Activated B cell treated with CpG ODN at 0.5 μM for 24 hours (primary cell): ENCODE measurements at places on chromosomes 12 and 14. TPM values are rescaled to one million over a fixed set of nuclear protein-coding genes. Genes with fewer than 3 reads are reported as not detected.

HECTD4 gene
- 76.3 and 98.8 TPM in 2 replicates for total RNA-seq

E2F7 gene
- 0.71 and 0.95 TPM in 2 replicates for total RNA-seq

WDHD1 gene
- 9.3 and 9.5 TPM in 2 replicates for total RNA-seq

CDC42BPB gene
- total RNA-seq: 34.2 and 38.5 TPM in 2 replicates

GPR162 gene
- total RNA-seq: not detected in 2 replicates

TGM1 gene
- total RNA-seq: 6.4 and 6.5 TPM in 2 replicates

SLC2A3 gene
- total RNA-seq: 87.9 and 88.9 TPM in 2 replicates

GRCh38 chr12:38374751-38375150 lies 58.2 kb downstream of the ALG10B start:
- no peak overlapping the region for H3K4me3 ChIP-seq
- H3K27me3 ChIP-seq: no peaks in the 10 kb centered on the region
- no peaks in the 10 kb centered on the region for H3K36me3 ChIP-seq
- no peak for DNase-seq
- H3K27ac ChIP-seq: no peak overlapping the region
- no peaks in the 10 kb centered on the region for H3K4me1 ChIP-seq

DNA sequence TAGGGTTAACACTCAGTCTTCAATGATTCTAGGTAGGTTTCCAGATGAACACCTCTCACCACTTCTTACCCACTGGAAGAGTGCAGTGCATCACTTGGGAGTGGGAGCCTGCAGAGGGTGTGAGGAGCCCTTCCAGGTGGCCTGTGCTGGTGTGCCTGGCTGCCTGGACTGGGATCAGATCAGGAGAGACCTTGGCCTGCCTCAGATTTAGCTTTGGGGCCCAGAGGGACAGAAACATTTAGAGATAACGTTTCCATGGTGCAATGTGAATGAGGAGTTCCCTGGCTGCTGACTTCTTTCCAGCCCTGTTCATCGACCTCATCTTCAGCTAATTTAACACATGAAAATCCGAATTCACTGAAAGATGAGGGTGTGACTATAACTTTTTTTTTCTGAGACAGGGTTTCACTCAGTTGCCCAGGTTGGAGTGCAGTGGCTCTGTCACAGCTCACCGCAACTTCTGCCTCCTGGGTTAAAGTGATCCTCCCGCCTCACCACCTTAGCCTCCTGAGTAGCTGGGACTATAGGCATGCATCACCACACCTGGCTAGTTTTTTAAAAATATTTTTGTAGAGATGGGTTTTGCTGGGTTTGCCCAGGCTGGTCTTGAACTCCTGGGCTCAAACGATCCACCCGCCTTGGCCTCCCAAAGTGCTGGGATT lies 53.6 kb downstream of the SUSD6 start:
- H3K27ac ChIP-seq: peak overlapping the region; percentile 80
- DNase-seq: no peak
- peaks cover 93% of the 10 kb centered on the region for H3K4me1 ChIP-seq
- no peaks in the 10 kb centered on the region for H3K27me3 ChIP-seq
- peaks cover 40% of the 10 kb centered on the region for H3K36me3 ChIP-seq

DNA sequence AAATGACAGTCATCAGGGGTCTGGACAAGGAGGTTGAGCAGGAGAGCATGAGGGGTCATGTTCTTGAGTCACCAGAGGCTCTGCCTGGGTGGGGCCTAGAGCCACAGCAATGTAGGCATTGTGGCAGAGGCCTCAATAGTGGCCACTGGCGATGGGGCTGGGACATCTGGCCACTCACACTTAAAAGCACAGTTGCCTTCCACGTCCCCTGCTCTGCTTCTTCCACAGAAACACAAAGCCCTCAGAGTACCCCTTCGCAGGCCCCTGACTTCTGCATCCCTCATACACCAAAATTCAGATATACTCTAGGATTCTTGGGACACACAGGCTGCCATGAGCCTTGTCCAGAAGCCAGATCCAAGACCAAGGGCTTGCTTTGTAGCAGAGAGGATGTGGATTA lies 2.2 kb downstream of the SLC10A1 start:
- no peaks in the 10 kb centered on the region for H3K27me3 ChIP-seq
- H3K36me3 ChIP-seq: no peaks in the 10 kb centered on the region
- H3K4me1 ChIP-seq: peaks cover 3% of the 10 kb centered on the region
- H3K27ac ChIP-seq: no peak overlapping the region

DNA sequence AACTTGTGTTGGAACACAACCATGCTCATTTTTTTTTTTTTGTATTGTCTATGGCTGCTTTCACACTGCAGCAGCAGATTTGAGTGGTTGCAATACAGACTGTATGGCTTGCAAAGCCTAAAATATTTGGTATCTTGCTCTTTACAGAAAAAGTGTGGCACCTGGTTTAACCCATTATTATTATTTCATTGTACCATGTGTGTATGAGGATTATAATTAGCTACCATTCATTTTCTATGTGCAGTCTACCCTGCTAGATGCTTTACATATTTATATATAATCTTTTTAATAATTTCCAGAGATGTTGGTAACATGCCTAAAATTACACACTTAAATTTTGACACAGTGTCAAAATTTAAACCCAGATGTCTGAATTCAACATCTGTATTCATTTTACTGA lies 37.7 kb downstream of the SPATS2 start:
- DNase-seq: no peak
- no peaks in the 10 kb centered on the region for H3K4me1 ChIP-seq
- no peak overlapping the region for H3K4me3 ChIP-seq
- H3K27ac ChIP-seq: no peak overlapping the region
- peaks cover 2% of the 10 kb centered on the region for H3K36me3 ChIP-seq

- no peak for DNase-seq
- peak overlapping the region; percentile 66 for H3K4me3 ChIP-seq
- peaks cover 45% of the 10 kb centered on the region for H3K27me3 ChIP-seq
Measured at GRCh38 chr12:2958432-2959191, 585 bp upstream of the TEAD4 start.

- peak; percentile 16 for DNase-seq
- no peaks in the 10 kb centered on the region for H3K36me3 ChIP-seq
- no peak overlapping the region for H3K27ac ChIP-seq
- H3K4me1 ChIP-seq: peaks cover 69% of the 10 kb centered on the region
- H3K27me3 ChIP-seq: peaks cover 42% of the 10 kb centered on the region
Measured at GRCh38 chr14:73240816-73241480, 3.6 kb downstream of the PAPLN start.

DNA sequence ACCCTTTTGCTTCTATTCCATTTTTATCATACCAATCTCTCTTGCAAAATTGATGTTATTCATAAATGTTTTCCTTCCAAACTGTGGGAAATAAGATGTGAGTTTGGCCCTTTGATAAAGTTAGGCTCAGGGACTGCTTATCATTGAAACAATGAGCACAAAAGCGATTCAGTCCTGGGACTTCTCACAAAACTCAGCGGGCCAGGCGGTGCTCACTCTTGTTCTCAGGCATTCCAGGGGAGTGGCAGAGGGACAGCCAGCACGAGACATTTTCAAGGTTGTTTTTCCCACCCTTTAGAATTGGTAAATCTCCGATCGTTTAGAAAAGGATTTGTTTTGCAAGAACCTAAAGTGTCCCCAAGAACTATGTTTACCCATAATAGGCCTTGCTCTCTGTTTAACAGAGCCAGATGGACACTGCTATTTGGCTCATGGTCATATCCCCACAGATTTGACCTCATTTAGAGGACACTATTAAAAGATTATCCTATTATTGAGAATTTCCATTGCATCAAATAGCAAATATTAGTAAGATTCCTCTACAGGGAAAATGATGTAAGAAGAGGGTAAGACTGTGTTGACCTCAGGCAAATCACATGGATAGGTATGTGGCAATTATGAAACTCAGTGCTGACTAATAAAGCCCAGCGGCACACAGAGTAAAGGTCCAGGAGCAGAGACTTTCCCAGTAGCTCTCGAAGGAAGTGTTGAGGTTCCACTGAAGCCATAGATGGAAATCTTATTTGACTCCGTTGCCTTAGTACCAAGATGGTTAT lies 102.7 kb upstream of the USP44 start:
- peak overlapping the region; percentile 31 for H3K27ac ChIP-seq
- H3K27me3 ChIP-seq: peaks cover 5% of the 10 kb centered on the region
- H3K4me3 ChIP-seq: no peak overlapping the region
- H3K36me3 ChIP-seq: no peaks in the 10 kb centered on the region
- H3K4me1 ChIP-seq: no peaks in the 10 kb centered on the region
